Fibroblast of skin of scalp (primary cell): ENCODE measurements at places on chromosomes 16 and 17.

- peak; percentile 40 for DNase-seq
These were observed 15.8 kb upstream of the EXOSC6 start for GRCh38 chr16:70267516-70267915.

DNA sequence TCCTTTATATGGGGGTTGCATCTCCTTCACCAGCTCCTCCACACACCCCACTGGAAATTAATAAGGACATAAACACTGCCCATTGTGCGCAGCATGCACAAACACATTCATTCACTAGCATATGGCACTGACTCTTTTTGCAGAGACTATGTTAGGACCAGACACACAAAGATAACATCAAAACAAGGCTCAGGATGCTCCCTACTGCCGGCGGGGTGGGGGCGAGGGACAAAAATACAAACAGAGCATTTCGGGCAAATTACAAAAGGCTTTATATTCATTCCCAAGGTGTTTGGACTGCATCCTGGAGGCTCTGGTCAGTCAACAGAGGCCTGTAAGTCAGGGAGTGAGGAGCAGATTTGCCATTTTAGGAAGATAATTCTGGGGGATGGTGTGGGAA, 299.7 kb downstream of the SLC39A11 start:
- DNase-seq = no peak

- no peak for DNase-seq
These were observed 4.8 kb downstream of the AANAT start for GRCh38 chr17:76472258-76472645.

- DNase-seq = no peak
These were observed 28.9 kb upstream of the RPH3AL start for GRCh38 chr17:381516-381915.

GRCh38 chr16:79097166-79097565, 503.4 kb downstream of the MAF start:
- DNase-seq = no peak

- no peak for DNase-seq
These were observed 54.7 kb upstream of the FASN start for GRCh38 chr17:82152556-82153294.

DNA sequence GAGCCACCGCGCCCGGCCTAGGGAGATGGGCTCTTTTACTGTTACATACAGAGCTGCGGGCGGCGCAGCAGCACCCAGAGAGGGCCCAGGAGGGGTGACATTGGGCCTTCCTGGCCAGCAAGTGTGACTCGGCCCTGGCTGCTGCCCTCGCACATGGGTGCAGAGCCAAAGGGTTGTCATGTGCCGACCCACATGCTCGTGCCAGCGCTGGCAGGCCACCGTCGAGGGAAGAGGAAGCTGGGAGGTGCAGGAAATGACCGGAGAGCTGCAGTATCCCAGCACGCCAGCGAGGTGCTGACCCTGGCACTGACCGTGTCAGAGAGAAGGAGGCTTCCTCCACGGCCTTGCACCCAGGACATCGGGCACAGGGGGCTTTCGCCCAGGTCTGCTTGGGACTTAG, 8.0 kb downstream of the ENDOV start:
- no peak for DNase-seq

DNA sequence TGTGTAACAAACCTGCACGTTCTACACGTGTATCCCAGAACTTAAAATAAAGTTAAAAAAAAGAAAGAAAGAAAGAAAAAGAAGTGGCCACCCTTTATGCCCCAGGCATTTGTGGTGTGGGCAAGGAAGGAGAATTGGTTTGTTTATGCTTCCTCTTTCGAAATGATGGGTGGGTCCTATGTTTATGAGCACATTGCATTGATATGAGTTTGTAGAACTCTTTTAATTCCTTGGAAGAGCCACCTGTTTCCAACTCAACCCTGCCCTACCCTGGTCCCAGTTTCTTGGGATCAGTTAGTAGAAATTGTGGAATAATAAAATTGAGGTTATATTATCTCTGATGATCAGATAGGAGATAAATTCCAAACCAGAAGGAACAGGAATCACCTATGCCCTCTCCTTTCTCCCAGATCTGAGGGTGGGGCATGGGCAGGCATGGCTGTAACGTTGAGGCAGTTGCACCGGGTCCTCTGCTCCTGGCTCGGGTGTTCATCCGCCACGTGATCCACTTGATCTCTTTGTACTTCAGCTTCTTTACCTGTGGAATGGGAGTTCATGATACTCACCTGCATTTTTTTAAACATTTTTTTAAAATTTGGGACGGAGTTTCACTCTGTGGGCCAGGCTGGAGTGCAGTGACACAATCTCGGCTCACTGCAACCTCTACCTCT, 15.9 kb downstream of the CHAD start:
- no peak for DNase-seq
